ENCODE measurements at places on chromosomes 13 and 19. TPM values are rescaled to one million over a fixed set of nuclear protein-coding genes. Genes with fewer than 3 reads are reported as not detected.

PLEKHF1 gene
- total RNA-seq: 11.3 TPM

GNG7 gene
- total RNA-seq: 0.20 TPM

CAPN12 gene
- total RNA-seq: not detected

ZNF382 gene
- total RNA-seq: 9.1 TPM

MYH14 gene
- total RNA-seq: 0.07 TPM

STARD13 gene
- 32.5 TPM for total RNA-seq

KHSRP gene
- total RNA-seq: 152 TPM

Data from pulmonary artery endothelial cell (primary cell).